ENCODE measurements at places on chromosomes 5 and 9. TPM values are rescaled to one million over a fixed set of nuclear protein-coding genes. Genes with fewer than 3 reads are reported as not detected.

MARCHF3 gene
- 35.0 TPM for total RNA-seq

DNA sequence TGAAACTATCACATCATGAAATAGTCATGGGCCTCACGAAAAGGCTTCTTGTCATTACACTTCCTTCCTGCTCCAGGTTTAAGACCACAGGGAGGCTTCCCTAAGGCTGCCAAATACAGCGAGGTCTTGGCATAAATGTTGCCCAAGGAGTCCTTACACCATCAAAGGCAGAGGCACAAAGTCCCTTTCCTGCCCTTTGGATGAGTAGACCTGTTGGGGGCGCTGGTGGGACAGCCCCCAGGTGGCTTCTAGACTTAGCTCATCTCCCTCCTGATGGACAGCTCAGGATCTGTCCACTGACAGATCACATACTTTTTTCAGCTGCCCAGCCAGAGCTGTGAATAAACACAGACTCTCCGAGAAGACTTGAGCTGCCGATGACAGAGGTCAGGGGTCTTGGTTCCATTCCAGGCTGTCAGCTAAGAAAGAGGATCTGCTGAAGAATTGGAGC lies 15.5 kb upstream of the MEGF9 start:
- peaks cover 3% of the 10 kb centered on the region for H3K4me1 ChIP-seq
- no peak for DNase-seq
- no peak overlapping the region for H3K4me3 ChIP-seq
- H3K27ac ChIP-seq = no peak overlapping the region
- H3K27me3 ChIP-seq = no peaks in the 10 kb centered on the region
- no peaks in the 10 kb centered on the region for H3K36me3 ChIP-seq

DNA sequence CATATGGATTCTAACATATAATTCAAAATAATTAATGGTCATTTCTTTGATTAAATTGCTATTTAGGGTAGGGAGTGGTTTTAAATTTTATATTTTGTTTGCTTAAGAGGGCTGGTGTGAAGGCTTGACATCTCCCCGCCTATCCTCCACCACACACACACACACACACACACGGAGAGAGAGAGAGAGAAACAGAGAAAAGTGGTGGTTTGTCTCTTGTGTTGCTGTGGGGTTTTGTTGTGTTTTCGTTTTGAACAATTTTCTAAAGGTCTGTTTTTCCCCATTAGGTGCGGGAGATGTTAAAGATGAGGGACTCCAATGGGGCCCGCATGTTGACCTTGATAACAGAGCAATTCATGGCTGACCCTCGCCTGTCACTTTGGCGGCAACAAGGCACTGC lies 161.9 kb downstream of the ZSWIM6 start:
- DNase-seq = no peak
- H3K27ac ChIP-seq = no peak overlapping the region
- H3K36me3 ChIP-seq = peaks cover 6% of the 10 kb centered on the region
- H3K4me1 ChIP-seq = no peaks in the 10 kb centered on the region
- H3K27me3 ChIP-seq = no peaks in the 10 kb centered on the region
- no peak overlapping the region for H3K4me3 ChIP-seq

CAMK2A gene
- not detected for total RNA-seq

DNA sequence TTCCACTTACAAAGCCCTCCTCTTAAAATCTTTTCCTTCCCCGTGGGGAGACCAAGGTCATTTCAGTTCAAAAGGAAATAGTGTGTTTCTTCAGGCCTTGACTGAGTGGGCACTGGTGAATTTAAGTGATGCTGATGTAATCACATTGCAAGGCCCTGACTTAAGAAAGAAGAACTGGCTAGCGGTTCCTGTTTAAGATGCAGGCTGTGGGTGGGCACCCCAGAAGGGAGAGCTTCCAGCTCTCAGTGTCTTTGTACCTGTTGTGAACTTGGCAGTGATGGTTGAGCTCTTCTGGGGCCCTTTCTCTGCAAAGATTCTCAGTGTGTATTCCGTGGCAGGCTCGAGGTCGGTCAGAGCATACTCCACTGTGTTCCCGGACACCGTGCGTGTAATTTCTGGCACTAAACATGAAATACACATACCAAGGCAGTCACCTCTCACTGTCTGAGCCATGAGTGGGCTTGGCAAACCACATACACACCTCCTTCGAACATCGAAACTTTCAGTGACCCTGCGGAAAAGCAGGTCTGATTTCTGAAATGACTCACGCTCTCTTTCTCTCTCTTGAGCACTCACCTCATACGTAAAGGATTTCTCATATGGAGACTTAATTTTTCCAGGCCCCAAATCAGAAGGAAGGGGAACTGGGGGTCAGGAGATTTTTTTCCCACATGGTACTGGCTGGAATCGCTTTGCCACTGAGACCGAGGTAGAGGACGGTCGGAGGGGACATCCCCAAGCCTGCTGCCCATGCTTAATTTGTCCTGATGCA lies 81.9 kb downstream of the TNC start:
- H3K36me3 ChIP-seq = no peaks in the 10 kb centered on the region
- H3K4me3 ChIP-seq = no peak overlapping the region
- no peaks in the 10 kb centered on the region for H3K27me3 ChIP-seq
- H3K4me1 ChIP-seq = no peaks in the 10 kb centered on the region
- no peak overlapping the region for H3K27ac ChIP-seq

LHX3 gene
- total RNA-seq = 0.19 TPM

GRCh38 chr5:657570-657969 lies 35.6 kb downstream of the TPPP start:
- H3K4me3 ChIP-seq = no peak overlapping the region
- H3K36me3 ChIP-seq = peaks cover 13% of the 10 kb centered on the region
- no peak for DNase-seq
- H3K4me1 ChIP-seq = no peaks in the 10 kb centered on the region

Measured in B cell (primary cell).